ENCODE measurements at places on chromosomes 5 and 9. TPM values are rescaled to one million over a fixed set of nuclear protein-coding genes. Genes with fewer than 3 reads are reported as not detected.

The SLC6A19 gene
- 0.37 TPM for total RNA-seq

The POC5 gene
- total RNA-seq = 5.5 TPM

The SLC45A2 gene
- total RNA-seq = 0.20 TPM

The MAPK9 gene
- total RNA-seq = 31.0 TPM

GRCh38 chr9:133374612-133375115 lies 1.2 kb downstream of the SURF4 start:
- H3K27ac ChIP-seq = peak overlapping the region; percentile 95
- peak overlapping the region; percentile 100 for H3K4me3 ChIP-seq
- DNase-seq = no peak

DNA sequence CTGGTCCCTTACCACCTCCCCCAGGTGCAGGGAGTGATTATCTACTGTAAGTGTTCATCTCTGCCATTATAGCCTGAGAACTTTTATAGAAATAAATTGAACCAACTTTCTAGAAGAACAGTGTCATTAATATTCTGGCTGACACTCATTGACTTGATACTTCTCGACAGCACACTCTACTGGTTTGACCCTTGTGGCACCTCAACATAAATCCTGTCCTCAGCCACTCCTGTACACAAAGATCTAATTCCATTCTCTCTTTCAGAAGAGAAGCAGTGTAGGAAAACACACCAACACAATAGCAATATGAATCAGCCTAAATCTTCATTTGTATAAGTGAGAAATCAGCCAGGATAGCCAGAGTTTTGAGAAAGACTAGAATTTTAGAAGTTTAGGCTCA lies 417.7 kb downstream of the TAF11L14 start:
- no peaks in the 10 kb centered on the region for H3K4me1 ChIP-seq
- H3K36me3 ChIP-seq = no peaks in the 10 kb centered on the region
- no peak for DNase-seq
- no peak overlapping the region for H3K27ac ChIP-seq
- no peaks in the 10 kb centered on the region for H3K27me3 ChIP-seq
- H3K4me3 ChIP-seq = no peak overlapping the region

DNA sequence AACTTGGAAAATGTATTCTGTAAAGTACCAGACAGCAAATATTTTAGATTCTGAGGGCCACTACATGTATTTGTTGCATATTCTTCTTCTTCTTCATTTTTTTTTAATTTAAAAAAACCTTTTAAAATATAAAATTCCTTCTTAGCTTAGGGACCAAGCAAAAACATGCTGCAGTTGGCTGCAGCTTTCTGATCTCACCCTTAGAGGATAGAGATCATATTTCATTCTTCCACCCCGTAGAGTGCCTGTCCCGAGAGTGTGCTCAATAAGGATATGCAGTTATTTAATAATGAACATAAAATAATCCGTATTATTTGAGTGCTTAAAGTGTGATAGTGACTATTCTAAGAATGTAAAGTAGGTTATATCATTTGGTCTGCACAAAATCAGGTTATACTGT lies 204.2 kb upstream of the CD180 start:
- no peaks in the 10 kb centered on the region for H3K36me3 ChIP-seq
- no peak overlapping the region for H3K27ac ChIP-seq
- no peak overlapping the region for H3K4me3 ChIP-seq
- DNase-seq = no peak
- no peaks in the 10 kb centered on the region for H3K27me3 ChIP-seq

DNA sequence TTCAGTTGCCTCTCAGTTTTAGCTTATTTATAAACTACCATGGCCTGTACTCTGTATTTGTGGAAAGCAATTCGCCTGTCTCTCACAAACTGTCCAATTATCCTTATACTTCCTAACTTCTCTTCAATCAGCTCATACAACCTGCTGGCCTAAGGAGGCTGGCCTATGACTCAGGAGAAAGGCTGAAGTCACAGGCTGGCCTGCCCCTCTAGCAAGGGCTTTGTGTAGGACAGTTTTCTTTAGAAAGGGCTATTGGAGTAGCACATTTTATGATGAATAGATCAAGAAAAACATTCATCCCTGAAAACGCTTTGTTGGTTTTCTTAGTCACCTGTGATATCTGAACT lies 988.7 kb upstream of the ARRDC3 start:
- H3K4me1 ChIP-seq = no peaks in the 10 kb centered on the region
- no peak for DNase-seq
- no peaks in the 10 kb centered on the region for H3K27me3 ChIP-seq
- no peaks in the 10 kb centered on the region for H3K36me3 ChIP-seq
- no peak overlapping the region for H3K27ac ChIP-seq

DNA sequence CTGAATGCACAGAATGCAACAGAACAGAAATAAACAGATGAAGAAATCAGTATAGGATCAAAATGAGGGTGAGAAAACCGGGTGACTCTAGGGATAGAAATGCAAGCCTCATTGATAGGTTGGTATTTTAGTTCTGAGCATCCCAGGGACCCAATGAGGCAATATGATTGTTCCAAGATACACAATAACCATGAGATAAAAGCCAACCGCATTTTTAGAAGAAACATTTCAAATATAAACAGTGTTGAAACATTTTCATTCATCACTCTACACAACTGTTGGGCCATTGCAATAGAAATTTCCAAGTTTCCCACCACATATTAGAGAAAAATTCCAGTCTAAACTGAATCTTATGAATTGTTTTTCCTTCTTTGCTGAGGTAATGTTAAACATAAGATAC lies 452.3 kb upstream of the PTGER4 start:
- no peak overlapping the region for H3K4me3 ChIP-seq
- H3K36me3 ChIP-seq = no peaks in the 10 kb centered on the region
- DNase-seq = no peak
- no peaks in the 10 kb centered on the region for H3K27me3 ChIP-seq
- no peaks in the 10 kb centered on the region for H3K4me1 ChIP-seq

DNA sequence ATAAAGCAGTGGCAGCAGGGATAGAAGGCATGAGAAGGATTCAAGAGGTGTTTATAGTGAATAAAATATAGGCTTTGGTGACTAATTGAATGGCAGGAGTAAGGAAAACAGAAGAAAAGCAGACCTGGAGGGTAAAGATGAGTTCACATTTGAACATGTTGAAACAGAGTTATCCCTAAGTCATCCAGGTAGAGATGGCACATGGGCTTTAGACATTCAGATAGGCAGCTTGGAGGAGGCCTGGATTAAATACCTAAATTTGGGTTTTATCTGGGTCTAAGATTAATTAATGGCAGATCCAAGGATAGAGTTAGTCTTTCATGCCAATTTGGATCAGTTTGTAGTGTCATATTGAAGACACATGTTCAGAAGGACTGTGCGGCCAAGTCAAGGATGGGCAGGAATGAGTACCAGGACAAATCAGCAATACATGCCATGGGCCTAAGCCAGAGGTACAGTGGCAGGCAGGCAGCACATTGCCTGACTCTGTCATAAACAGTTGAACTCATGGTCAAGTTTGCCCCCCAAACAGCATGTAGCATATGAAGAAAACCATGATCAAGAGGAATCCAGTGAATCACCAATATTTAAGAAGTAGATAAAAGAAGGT lies 115.5 kb upstream of the SLC12A2 start:
- H3K27ac ChIP-seq = no peak overlapping the region
- no peaks in the 10 kb centered on the region for H3K27me3 ChIP-seq
- DNase-seq = no peak
- no peak overlapping the region for H3K4me3 ChIP-seq
- no peaks in the 10 kb centered on the region for H3K36me3 ChIP-seq

DNA sequence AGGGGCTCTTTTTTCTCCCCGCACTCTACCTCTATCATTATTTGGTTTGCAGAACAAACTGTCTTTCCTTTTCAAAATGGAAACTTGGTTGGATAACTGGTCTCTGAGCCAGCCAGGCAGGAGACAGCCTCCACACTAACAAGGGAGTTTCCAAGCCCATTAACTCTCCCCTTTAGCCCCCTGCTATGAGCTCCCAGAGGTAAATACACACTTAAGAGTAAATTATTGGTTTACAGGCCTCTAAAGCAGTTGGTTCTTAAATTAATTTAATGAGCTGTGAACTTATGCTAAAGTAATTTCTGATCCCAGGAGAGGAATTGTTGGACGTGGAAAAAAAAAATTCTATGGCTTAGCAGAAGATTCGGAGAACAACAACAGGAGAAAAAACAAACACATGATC lies 30.3 kb downstream of the EPB41L4A start:
- no peaks in the 10 kb centered on the region for H3K27me3 ChIP-seq
- H3K4me1 ChIP-seq = no peaks in the 10 kb centered on the region
- no peak for DNase-seq
- H3K36me3 ChIP-seq = no peaks in the 10 kb centered on the region
- no peak overlapping the region for H3K27ac ChIP-seq

- H3K4me3 ChIP-seq = no peak overlapping the region
- no peaks in the 10 kb centered on the region for H3K4me1 ChIP-seq
- DNase-seq = no peak
- no peaks in the 10 kb centered on the region for H3K27me3 ChIP-seq
- H3K36me3 ChIP-seq = no peaks in the 10 kb centered on the region
Measured at GRCh38 chr5:174849426-174849825, 125.0 kb downstream of the MSX2 start.

GRCh38 chr9:70113403-70114022 lies 69.9 kb downstream of the MAMDC2 start:
- H3K36me3 ChIP-seq = no peaks in the 10 kb centered on the region
- no peaks in the 10 kb centered on the region for H3K4me1 ChIP-seq
- no peak for DNase-seq
- no peaks in the 10 kb centered on the region for H3K27me3 ChIP-seq
- H3K4me3 ChIP-seq = no peak overlapping the region

DNA sequence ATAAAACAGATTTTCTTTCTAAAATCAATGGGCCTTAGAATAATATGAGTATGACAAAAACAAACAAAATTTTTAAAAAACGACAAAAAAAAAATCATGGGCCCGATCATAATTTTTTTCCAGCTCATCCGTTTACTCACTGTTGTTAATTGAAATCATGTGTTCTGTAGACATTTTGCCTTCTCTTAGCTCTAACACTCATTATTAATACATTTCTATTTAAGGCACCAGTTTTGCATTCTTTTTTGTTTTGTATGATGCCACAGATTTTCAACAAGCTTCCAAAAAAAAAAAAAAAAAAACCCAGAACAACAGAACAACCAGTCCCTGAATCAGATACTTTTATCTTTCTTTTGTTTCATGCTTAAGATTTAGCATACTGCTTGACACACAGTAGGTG lies 86.4 kb downstream of the PRLR start:
- no peaks in the 10 kb centered on the region for H3K27me3 ChIP-seq
- no peaks in the 10 kb centered on the region for H3K4me1 ChIP-seq

GRCh38 chr5:172973127-172973916 lies 10.2 kb upstream of the ATP6V0E1 start:
- H3K27ac ChIP-seq = no peak overlapping the region
- H3K4me3 ChIP-seq = no peak overlapping the region
- peaks cover 8% of the 10 kb centered on the region for H3K36me3 ChIP-seq
- DNase-seq = no peak

DNA sequence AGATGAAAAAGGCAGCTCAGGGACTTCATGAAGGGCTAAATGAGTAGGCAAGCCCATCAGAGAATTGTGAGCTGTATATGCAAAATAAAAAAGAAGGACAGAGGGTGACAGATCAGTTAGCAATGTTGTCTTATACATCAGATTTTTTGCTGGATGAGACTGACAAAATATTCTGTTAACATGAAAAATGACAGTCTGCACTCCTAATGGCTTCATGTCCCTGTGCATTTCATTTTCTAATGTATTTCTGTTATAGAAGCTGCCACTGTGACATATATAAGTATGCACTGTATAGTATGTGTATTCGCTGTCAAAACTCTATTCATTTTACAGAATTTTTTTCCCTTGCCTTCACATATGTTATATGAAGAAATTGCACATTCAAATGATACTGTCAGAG lies 559.5 kb downstream of the DMRTA1 start:
- H3K27me3 ChIP-seq = no peaks in the 10 kb centered on the region
- DNase-seq = no peak
- H3K27ac ChIP-seq = no peak overlapping the region
- no peak overlapping the region for H3K4me3 ChIP-seq
